Stimulated activated CD4-positive, alpha-beta T cell treated with anti-CD3 and anti-CD28 coated beads, Interleukin-1b, Interleukin-23, amount 100 ng/mL, for 1 hour (primary cell): ENCODE measurements at places on chromosomes 11 and 22.

- DNase-seq, result no peak
These were observed at the start of gene SPON1 for GRCh38 chr11:13962562-13963168. Gene SPON1 (plus strand): TSS chr11:13962723. CDS start chr11:13962905, 182 bp downstream.

- DNase-seq, result no peak
These were observed 40.6 kb upstream of the ARL14EP start for GRCh38 chr11:30282289-30282631.

DNA sequence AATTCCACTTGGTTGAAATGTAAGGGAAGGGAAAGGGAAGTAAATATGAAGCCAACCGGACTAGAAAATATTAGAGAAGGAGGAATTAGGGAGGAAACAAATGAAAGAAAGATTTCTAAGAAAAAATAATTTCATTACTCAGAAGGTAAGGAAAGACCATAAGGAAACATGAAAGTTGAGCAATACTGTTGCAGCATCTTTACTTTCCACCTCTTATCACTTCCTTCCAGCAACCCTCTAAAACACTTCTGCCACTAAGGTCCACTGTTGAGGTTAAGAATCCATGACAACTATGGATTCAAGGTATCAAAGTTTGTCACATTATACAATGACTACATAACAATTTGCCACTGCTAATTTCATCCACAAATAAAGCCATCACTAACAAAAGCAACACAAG lies 308.6 kb downstream of the DLG2 start:
- no peak for DNase-seq

DNA sequence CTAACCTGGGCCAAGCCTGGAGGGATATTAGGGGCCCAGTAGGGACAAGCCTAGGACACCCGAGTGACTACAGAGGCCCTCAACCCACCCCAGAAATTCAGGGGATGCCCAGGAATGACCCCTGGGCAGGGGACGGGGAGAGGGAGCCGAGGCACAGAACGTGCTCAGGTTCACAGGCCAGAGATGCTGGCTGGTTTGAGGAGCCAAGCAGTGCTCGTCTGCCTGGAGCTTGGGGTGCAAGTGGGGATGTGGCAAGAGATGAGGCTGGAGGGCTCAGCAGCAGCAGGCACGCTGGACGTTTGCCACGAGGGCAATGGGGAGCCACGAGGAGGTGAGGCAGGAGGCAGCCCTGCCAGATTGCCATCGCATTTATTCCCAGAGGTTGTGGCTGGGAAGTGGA lies 34.0 kb upstream of the EMID1 start:
- no peak for DNase-seq

- no peak for DNase-seq
These were observed 581.9 kb downstream of the BUD13 start for GRCh38 chr11:116190861-116191260.

DNA sequence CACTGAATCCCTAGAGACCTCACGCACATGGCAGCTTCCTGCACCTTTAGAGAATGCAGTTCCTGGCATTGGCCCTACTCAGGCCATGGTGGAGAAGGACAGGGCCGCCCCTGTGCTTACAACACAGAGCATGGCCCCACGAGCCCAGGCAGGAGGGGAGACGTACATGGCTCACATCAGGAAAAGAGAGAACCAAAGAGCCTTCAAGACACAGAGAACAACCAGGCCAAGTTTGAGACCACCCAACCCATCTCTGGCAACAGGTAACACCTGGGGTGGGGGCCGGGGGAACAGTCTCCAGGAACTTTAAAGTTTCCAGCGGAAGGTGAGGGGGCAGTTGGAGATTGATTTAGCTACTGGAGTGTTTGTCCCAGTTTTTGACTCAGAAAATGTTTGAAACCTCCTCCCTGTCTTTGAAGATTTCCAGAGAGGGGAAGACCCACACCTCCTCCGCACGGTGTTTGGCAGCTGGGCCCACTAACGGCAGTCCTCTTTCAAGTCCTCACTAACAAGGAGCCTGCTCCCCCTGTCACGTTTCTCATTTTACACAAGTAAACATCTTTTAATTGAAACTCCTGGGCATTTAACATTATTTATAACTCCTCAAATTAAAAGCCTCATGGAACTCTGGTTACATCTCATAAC lies 1423.8 kb downstream of the TBC1D22A start:
- no peak for DNase-seq

DNA sequence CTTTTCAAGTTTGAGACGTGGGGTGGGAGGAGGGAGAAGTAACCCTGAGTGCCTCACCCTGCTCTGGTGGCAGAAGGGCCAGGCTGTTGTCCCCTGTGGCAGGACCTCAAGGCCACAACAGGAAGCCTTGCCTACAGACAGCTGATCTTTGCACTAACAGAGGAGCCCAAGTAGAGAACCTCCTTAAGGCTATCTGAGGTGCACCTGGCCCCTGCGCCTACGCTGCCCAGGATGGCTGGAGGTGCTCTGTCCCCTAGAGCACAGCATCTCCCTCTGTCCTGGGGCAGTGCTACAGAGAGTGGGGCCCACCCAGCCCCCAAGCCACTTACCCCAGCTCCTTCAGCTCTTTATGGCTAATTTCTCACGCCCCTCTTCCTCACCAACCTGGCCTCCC lies 27.0 kb downstream of the MYO7A start:
- DNase-seq, result no peak

- DNase-seq, result no peak
These were observed 33.3 kb downstream of the KCNC1 start for GRCh38 chr11:17767914-17768313.

GRCh38 chr11:66719111-66719872 lies 9.7 kb downstream of the SPTBN2 start:
- DNase-seq, result no peak

DNA sequence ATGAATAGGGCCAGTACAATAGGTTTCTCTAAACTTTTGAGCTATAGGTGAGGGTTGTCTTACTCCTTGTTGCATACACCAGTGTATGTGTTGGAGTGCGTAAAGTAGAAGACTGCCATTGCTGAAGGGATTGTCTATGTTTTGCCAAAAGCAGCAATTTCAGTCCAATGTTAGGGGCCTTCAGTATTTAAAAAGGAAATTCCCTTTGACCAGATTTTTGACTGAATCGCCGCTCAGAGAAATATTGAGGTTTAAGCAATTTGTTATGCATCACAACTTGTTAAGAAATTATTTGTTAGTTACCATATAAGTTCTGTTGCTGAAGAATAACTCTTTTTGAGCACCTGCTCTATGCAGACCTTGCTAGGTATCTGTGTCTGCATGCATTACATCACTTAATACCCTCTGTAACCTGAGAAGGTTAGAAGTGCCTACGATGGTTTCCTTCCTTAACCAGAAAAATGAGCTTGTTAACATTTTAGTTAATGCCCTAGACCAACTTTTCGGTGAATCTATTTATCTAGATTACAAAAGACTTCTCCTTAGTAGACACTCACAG lies 33.9 kb downstream of the MMP20 start:
- DNase-seq, result no peak

DNA sequence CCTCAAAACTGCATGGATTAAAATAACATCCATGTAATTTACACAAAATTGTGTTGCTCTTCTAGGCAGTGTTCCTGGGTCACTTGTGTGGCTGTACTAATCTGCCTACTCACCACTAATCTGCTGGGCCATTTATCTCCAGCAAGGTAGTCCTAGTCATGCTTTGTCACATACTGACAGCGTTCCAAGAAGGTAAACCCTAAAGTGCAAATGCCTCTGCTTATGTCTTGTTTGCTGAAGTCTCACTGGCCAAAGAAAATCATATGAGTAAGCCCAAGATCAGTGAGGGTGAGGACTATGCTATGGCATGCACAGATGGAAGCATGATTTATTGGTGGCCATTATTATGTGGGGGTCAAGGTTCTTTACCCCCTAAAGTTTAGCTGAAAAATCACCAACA lies 630.2 kb upstream of the LUZP2 start:
- DNase-seq, result no peak

GRCh38 chr11:19683862-19684491 lies 28.7 kb upstream of the NAV2 start:
- DNase-seq, result no peak

GRCh38 chr11:825366-826226 lies 2.1 kb upstream of the CRACR2B start:
- no peak for DNase-seq
